ENCODE measurements at places on chromosomes 16 and 17. TPM values are rescaled to one million over a fixed set of nuclear protein-coding genes. Genes with fewer than 3 reads are reported as not detected.

The NPIPB6 gene
- 0.04 TPM for total RNA-seq

The NPW gene
- total RNA-seq, result 0.68 TPM

The C16orf74 gene
- total RNA-seq, result 156 TPM

The CACNA1G gene
- total RNA-seq, result not detected

The SLC43A2 gene
- 14.0 TPM for total RNA-seq

The P2RX1 gene
- total RNA-seq, result not detected

The CD300H gene
- not detected for total RNA-seq

The CCL8 gene
- not detected for total RNA-seq

The TBC1D26 gene
- not detected for total RNA-seq

The PABPN1L gene
- not detected for total RNA-seq

The KRTAP1-1 gene
- total RNA-seq, result not detected

The ABCA10 gene
- total RNA-seq, result not detected

The TBC1D3G gene
- not detected for total RNA-seq

Data from hair follicular keratinocyte (primary cell).